Upper lobe of left lung (tissue), 6 donors: ENCODE measurements at places on chromosomes 7 and 10. TPM values are rescaled to one million over a fixed set of nuclear protein-coding genes. Genes with fewer than 3 reads are reported as not detected.

GRCh38 chr7:113013761-113014449 is 72.7 kb downstream of the GPR85 start:
- no peaks in the 10 kb centered on the region for H3K36me3 ChIP-seq
- H3K4me1 ChIP-seq: no peaks in the 10 kb centered on the region
- no peak for DNase-seq
- no peaks in the 10 kb centered on the region for H3K27me3 ChIP-seq
- H3K4me3 ChIP-seq: no peak overlapping the region

GRCh38 chr10:74924251-74924963 is 98.0 kb downstream of the KAT6B start:
- no peaks in the 10 kb centered on the region for H3K36me3 ChIP-seq
- no peaks in the 10 kb centered on the region for H3K27me3 ChIP-seq
- peak overlapping the region; percentile 80 for H3K27ac ChIP-seq
- H3K4me3 ChIP-seq: no peak overlapping the region

DNA sequence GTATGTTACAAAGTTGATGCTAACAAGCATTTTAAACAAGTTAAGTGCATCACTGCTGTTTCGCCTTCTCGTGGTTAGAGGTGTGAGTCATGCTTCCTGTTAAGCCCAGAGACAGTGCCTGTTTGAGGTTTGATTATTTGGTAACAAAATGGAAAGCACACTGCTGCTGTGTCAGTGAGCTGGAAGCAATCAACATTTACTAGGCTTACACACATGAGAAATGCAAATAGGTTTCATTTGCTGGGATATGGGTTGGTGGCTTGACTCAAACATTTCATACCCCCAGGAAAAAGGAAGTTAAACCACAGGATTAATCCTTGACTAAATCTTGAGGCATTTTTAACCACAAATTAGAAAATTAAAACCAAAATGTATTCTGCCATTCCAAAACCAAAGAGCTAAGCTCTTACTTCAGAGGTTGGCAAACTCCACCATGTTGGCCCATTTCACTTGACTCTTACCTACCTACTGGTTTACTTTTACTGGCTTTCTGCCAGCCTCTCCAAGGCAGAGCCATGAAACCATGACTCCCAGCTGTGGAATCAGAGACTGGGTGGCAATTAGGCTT is 139.2 kb downstream of the ETV1 start:
- H3K36me3 ChIP-seq: no peaks in the 10 kb centered on the region
- H3K27me3 ChIP-seq: no peaks in the 10 kb centered on the region
- peak overlapping the region; percentile 46 for H3K27ac ChIP-seq

GRCh38 chr10:99631496-99631895 is 11.3 kb upstream of the SLC25A28 start:
- no peaks in the 10 kb centered on the region for H3K4me1 ChIP-seq
- H3K4me3 ChIP-seq: no peak overlapping the region
- no peaks in the 10 kb centered on the region for H3K36me3 ChIP-seq
- no peak overlapping the region for H3K27ac ChIP-seq

DNA sequence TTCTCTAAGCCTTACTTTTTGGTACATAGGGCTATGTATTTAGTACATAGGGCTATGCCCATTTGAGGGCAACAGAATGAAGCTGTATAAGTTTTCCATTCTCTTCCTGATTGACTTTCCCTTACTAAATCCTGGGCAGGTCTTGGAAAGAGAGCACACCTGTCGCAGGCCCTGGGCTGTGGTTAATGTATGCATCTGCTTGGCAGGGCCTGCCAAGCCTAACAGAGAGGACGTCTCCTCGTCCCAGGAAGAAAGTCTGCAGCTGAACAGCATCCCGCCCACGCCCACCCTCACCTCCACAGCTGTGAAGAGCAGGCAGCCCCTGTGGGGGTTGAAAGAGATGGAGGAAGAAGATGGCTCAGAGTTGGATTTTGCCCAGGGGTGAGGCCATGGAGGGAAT is 8.9 kb upstream of the PVRIG start:
- H3K27me3 ChIP-seq: no peaks in the 10 kb centered on the region
- DNase-seq: no peak
- peaks cover 5% of the 10 kb centered on the region for H3K4me1 ChIP-seq
- no peaks in the 10 kb centered on the region for H3K36me3 ChIP-seq
- no peak overlapping the region for H3K27ac ChIP-seq
- no peak overlapping the region for H3K4me3 ChIP-seq

GRCh38 chr7:150989456-150989855 is 1.4 kb upstream of the NOS3 start:
- H3K36me3 ChIP-seq: no peaks in the 10 kb centered on the region
- H3K27ac ChIP-seq: no peak overlapping the region
- no peak overlapping the region for H3K4me3 ChIP-seq

Gene FOXI2
- not detected for total RNA-seq

DNA sequence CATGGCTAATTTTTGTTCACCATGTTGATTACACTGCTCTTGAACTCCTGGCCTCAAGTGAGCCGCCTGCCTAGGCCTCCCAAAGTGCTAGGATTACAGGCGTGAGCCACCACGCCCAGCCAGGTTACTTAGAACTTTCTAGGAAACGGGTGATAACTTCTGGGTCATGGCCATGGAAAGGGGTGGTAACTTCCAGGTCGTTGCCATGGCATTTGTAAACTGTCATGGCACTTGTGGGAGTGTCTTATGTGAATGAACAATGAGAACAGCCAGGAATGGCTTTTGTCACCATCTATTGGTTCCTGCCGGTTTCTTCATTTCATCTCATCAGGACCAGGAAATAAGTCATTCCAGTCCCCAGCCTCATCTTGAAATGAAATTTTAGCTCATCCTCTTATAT is 120.9 kb downstream of the SLC16A9 start:
- H3K4me3 ChIP-seq: no peak overlapping the region
- peaks cover 5% of the 10 kb centered on the region for H3K4me1 ChIP-seq
- H3K36me3 ChIP-seq: no peaks in the 10 kb centered on the region
- no peaks in the 10 kb centered on the region for H3K27me3 ChIP-seq

Gene TLX1
- total RNA-seq: not detected

- H3K27ac ChIP-seq: no peak overlapping the region
- no peak for DNase-seq
- no peaks in the 10 kb centered on the region for H3K4me1 ChIP-seq
- no peaks in the 10 kb centered on the region for H3K36me3 ChIP-seq
- no peak overlapping the region for H3K4me3 ChIP-seq
These were observed 140.4 kb upstream of the NPY start for GRCh38 chr7:24143547-24143946.

- no peak overlapping the region for H3K27ac ChIP-seq
- H3K4me1 ChIP-seq: peaks cover 4% of the 10 kb centered on the region
- peak; percentile 58 for DNase-seq
- no peak overlapping the region for H3K4me3 ChIP-seq
- H3K36me3 ChIP-seq: no peaks in the 10 kb centered on the region
These were observed 1.4 kb upstream of the RBP3 start for GRCh38 chr10:47346581-47347302.

GRCh38 chr7:76300166-76300731 is 2.2 kb upstream of the HSPB1 start:
- peaks cover 42% of the 10 kb centered on the region for H3K4me1 ChIP-seq
- no peaks in the 10 kb centered on the region for H3K36me3 ChIP-seq
- no peak for DNase-seq
- H3K27ac ChIP-seq: peak overlapping the region; percentile 53

Gene IFIT1B
- total RNA-seq: 0.59 TPM

- no peak overlapping the region for H3K4me3 ChIP-seq
- H3K4me1 ChIP-seq: no peaks in the 10 kb centered on the region
- no peak for DNase-seq
- H3K36me3 ChIP-seq: no peaks in the 10 kb centered on the region
These were observed 148.7 kb downstream of the C7orf25 start for GRCh38 chr7:42763137-42763551.

DNA sequence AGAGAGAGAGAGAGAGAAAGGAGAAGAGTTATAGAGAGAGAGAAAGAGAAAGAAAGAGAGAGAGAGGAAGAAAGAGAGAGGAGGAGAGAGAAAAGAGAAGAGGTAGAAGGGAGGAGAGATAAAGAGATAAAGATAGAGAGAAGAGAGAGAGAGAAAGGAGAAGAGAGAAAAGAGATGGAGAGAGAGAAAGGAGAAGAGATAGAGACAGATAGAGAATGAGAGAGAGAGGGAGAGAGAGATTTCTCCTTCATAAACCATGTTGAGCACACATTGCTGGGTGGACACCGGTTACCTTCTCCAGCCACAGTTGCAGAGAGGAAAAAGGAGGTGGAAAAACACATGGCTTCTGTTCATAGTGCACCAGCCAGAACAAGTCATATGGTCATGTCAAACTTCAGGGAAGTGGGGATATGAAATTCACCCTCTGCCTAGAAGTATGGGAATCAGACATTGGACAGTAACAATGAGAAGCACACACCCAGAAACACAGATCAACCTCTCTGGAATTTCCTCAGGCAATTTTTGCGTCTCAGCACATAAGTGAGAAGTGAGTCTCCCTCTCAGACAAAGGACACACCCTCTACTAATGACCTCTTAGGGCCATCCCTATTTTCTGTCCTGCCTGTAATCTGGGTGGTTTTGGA is 172.5 kb upstream of the SVIL start:
- H3K27me3 ChIP-seq: no peaks in the 10 kb centered on the region
- peaks cover 15% of the 10 kb centered on the region for H3K4me1 ChIP-seq
- H3K36me3 ChIP-seq: no peaks in the 10 kb centered on the region
- no peak overlapping the region for H3K4me3 ChIP-seq

DNA sequence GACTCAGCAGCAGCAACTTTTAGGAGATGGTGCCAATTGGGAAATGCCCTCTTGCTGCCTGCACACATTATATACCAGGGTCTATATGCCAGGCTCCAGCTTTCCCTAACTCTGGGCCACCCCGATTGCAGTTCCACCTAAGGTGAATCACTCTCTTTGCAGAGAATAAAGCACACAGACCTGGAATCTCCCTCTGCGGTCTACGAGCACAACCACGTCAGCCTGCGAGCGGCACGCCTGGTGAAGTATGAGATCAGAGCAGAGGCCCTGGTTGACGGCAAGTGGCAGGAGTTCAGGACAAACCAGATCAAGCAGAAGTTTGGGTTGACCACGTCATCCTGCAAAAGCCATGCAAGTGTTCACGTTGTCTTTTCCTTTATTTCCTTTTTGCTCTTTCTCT is 38.2 kb upstream of the PLEKHA1 start:
- H3K36me3 ChIP-seq: no peaks in the 10 kb centered on the region
- peaks cover 3% of the 10 kb centered on the region for H3K4me1 ChIP-seq
- peak; percentile 20 for DNase-seq
- H3K4me3 ChIP-seq: no peak overlapping the region

DNA sequence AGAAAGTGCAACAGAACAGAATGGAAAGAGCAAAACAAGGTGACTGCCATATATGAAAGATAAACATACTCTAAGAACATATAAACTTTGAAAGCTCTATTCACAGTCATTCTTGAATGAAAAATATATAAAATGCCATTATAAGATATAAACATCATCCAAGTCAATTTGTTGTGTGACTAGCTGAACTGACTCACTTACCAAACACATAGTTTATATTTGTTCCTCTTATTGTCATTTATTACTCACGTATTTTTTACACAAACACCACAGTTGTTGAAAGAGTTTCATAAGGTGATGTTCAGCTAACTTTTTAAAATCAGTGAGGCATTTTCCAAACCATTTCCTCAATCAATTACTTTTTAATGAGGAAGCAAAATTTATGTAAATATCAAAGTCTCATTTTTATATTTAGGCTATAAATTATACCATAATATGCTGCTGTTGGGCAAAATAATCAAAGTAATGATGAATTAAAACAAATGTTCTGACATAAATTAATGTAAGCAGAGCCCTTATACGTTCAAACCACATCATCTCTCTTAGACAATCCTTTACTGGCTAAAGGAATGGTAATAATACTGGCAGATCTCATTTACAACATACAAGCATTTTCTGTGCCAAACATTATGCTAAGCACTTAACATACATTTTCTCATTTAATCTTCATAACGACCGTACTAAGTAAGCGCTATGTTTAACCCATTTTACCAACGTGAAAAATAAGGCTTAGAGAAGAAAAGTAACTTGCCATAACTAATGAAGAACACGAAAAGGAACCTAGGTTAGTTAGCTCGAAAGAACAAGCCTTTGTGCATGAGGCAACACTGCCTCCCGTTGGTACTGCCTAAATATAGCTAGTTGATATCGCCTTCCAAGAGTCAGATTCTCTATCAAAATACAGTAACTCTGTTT is 7.3 kb downstream of the LRRN3 start:
- no peak overlapping the region for H3K4me3 ChIP-seq
- H3K27me3 ChIP-seq: no peaks in the 10 kb centered on the region
- no peak overlapping the region for H3K27ac ChIP-seq
- no peaks in the 10 kb centered on the region for H3K36me3 ChIP-seq
- H3K4me1 ChIP-seq: no peaks in the 10 kb centered on the region

Gene ARMC3
- total RNA-seq: 54.3 TPM

- no peaks in the 10 kb centered on the region for H3K36me3 ChIP-seq
- no peak overlapping the region for H3K4me3 ChIP-seq
- H3K27me3 ChIP-seq: no peaks in the 10 kb centered on the region
- no peak overlapping the region for H3K27ac ChIP-seq
These were observed 364.3 kb downstream of the PLXNA4 start for GRCh38 chr7:132211971-132212370.

Gene ST8SIA6
- 8.3 TPM for total RNA-seq

DNA sequence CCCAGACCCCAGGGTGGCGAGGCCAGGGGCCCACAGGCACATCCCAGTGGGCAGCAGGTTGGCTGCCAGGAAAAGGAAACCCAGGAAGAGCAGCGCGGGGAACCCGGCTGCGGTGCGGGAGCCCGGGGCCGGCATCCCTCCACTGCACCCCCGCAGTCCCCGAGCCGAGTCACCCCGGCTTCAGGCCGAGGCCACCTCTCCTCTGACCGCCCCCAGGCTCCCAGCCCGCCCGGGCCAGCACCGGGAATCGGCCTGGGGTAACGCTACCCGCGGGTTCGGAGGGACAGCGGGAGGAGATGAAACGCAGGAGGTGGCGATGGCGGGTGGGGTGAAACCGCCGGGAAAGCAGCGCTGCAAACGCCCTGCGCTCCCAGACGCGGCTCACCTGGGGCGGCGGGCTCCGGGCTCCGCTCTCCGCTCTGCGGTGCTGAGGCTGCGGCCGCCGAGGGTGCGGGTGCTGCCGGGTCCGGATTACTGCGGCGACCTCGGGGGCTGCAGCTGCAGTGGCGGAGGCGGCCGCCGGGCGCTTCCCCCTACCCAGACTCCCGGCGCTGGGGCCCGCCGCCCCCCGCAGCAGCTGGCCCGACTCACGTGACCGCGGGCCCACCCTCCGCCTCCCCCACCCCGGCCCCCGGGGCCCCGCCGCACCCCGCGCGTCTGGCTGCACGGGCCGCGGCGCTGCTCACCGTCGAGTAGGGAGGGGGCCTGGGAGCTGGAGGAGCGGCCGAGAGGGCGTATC is at the start of gene SCRN1:
Gene SCRN1, minus strand, starts transcription at position 545 of the 739 bp plus-strand sequence. CDS start 20,734 bp downstream, outside the sequence.
- H3K4me3 ChIP-seq: peak within 1 kb of the TSS; percentile 76
- H3K4me1 ChIP-seq: peaks cover 32% of the 10 kb centered on the region
- H3K27ac ChIP-seq: peak within 1 kb of the TSS; percentile 84
- H3K36me3 ChIP-seq: no peaks in the 10 kb centered on the region
- no peaks in the 10 kb centered on the region for H3K27me3 ChIP-seq

Gene CALHM3
- total RNA-seq: not detected

DNA sequence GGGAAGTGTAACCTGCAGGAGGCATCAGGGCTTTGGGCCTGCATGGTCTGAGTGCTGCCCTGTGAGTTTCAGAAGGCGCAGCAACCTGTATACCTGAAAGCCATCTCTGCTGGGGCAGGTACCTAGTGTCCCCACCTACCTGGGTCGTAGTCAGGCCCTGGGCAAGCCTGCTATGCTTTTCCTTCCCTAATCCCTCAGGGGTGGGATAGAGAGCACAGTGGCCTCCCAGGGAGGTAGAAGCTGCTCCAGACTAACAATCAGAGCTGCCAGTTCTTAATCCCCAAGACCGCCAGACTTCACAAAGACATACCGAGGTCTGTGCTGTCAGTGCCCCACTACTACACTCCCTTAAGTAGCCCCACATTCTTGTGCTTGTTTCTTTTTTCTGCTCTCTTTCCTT is 52.0 kb downstream of the PTEN start:
- H3K4me3 ChIP-seq: no peak overlapping the region
- H3K27ac ChIP-seq: no peak overlapping the region
- peaks cover 39% of the 10 kb centered on the region for H3K4me1 ChIP-seq
- H3K36me3 ChIP-seq: peaks cover 17% of the 10 kb centered on the region
- no peaks in the 10 kb centered on the region for H3K27me3 ChIP-seq
